Heart left ventricle (tissue), 16 donors: ENCODE measurements at places on chromosomes 12 and 14. TPM values are rescaled to one million over a fixed set of nuclear protein-coding genes. Genes with fewer than 3 reads are reported as not detected.

DNA sequence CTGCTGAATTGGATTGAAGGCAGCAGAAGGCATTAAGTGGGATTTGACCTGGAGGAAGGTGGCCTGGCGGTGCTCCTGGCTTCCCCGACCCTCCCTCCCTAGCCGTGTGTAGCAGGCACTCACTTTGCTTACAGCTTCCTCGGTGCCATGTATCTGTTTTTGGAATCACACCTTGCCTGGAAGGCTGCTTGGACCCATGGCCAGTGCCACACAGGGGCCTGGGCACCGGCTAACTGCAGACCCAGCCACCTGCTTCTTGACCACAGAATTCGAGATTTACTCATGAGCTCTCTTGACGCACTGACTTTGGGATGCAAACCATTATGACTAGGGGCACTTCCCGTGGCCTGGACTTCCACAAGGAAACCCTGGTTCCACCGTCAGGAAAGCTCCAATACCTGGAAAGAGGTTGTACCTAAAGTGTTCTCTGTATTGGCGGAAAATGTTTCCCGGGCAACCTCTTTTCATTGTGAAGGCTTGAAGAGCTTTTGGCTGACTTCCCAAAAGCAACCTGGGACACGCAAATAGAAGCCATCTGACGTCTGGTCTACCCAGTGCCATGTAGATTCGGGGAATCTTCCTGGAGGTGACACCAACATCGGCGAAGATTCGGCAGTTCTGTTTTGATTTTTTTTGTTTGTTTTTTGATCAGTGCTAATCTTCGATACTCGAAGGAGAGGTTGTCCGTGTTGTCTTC, 125.6 kb upstream of the RTL1 start:
- peak; percentile 14 for DNase-seq

DNA sequence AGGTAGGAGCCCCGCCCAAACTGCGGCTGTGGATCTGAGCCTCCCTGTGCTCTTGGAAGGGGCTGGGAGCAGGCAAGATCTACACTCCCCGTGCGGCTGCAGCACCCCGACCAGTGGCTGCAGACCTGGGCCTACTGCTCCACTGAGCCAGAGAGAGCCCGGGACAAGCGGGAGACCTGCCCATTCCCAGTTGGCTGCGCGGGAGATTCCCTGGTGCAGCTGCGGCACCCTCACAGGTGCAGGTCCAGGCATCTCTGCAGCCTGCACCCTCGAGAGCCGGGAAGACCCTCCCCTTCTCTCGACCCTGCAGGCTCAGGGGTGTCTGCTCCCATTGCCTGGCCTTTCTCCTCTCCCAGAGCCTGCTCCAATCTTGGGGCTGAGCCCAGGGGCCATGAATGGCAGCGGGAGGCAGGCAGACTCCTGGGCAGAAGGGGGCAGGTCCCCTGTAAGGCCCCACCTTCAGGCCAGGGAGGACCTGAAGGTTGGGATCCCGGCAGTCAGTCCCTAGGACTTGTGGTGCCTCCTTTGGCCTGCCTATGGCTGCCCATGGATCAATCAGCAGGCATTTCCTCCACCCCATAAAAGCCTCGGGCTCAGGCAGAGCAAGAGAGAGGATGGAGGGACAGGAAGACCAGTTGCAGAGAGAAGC, 8.8 kb upstream of the A2M start:
- DNase-seq: no peak

- peak; percentile 93 for DNase-seq
Observed at GRCh38 chr12:53299454-53300180, at the start of gene MYG1. MYG1 (plus strand) TSS chr12:53299695; CDS start chr12:53299738, 43 bp downstream.

The RTL1 gene
- total RNA-seq: not detected

DNA sequence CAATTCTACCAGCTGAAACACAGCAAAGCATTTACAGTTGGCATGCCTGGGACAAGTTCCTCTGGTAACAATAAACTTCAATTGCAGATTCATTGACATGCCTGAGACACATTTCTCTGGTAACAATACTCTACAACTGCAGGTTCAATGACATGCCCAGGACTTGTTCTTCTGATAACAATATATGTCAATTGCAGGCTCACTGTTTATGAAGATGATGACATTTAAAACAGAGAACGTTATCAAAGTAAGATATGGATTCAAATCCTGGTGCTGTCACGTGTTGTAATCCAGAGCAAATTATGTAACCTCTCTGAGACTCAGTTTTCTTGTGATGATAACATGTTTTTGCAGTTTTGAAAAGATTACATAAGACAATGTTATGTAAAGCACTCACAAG, 20.5 kb downstream of the KITLG start:
- no peak for DNase-seq

DNA sequence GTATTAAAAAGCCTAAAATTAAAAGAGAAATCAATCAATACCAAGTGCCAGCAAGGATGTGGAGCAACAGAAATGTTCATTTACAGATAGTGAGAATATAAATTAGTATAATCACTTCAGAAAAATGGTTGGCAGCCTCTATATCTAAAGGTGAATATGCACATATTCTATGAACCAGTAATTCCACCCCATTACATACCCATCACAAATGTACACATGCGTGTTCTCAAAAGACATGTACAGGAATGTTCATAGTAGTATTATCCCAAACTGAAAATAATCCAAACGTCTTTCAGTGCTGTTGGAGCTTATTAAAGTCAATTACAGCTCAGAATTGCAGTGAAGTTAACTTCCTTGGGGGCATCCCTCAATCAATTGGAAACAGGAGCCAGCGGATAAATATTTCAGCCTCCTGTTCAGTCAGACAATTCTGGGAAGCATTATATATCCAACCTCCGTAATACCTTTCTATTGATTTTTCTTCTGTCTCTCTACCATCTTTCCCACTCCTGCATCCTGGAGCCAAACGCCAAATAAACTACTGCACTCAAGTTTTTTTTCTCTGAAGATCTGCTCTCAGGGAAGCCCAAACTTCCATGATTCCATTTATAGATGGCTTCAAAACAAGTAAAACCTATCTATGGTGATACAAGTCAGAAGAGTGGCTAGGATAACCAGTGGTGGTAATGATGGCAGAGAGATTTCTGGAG, 45.0 kb upstream of the OR5AU1 start:
- DNase-seq: no peak

GRCh38 chr12:59459966-59460660, 135.7 kb upstream of the SLC16A7 start:
- no peak for DNase-seq
